Motor neuron (in vitro differentiated cells): ENCODE measurements at places on chromosomes 5 and 9.

DNA sequence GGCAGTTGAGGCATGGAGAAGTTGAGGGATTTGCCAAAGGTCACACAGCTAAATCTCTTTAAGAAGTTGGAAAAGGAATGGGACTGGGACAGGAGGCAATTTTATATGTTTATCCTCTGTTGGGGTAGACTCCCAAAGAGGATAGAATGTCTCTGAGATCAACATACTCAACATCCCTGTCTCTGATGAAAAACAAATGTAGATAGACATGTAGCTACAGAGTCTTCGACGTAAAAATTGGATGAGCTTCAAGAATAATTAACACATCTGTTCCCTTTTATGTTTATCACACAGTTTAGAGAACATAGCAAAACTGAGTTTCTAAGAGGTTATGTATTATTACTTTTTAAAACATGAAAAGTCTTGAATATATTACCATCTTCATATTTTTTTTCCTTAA, 204.6 kb upstream of the CD180 start:
- no peak for ATAC-seq

- no peak for ATAC-seq
Measured at GRCh38 chr5:13771011-13771571, 173.4 kb downstream of the DNAH5 start.

GRCh38 chr5:170151097-170151831, 45.6 kb downstream of the FOXI1 start:
- ATAC-seq, result no peak

DNA sequence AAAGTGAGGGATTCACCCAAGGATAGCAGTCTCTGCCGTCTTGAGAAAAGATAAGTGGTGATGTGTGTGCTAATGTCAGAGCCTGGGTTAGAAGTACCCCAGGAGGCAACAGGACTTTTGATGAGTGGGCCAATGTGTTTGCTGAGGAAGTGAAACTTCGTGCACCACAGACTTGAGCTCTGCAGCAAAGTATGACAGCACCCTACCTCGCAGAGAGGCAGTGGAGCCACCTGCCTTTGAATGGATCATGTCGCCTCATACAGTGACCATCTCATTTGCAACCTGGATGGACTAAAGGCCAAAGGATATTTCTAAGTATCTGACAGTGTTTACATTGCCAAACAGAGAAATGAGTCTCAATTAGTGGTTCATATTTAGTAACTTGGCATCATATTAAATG, 593.9 kb upstream of the GRAMD2B start:
- ATAC-seq, result no peak

DNA sequence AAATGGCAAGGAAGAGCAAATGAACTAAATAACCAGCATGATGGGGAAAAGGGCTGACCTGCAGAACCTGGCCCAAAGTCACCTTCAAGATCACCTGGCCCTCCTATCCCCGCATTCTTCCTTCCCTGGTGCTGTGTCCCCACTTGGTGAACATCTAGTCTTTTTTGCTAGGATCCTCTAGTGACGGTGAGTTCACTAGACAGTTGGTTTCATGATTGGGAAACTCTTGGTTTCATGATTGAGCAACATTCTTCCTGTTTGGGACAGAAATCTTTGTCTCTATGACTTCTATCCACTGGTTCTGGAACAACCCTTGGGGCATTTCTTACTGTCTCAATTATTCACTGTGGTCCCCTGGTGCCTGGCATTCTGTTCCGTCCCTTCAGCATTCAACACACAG, 50.2 kb upstream of the DAB2IP start:
- ATAC-seq, result no peak

DNA sequence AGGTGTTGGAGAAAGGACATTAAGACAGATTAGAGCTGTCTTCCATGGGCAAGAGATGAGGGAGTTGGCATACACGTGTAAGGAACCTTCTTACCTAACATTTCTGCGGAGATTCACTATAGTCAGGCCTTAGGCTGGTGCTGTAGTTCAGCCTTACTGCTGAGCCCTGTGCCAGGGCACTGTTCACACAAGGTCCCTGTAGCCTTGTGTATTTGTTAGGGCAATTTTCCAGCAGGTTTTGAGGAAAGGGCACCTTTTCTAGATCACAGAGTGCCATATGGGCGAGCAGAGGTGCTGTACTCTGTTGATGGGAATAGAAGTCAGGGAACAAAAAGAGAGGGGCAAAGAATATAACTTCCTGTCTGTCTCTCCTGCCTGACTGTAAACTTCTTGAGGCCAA, 15.6 kb downstream of the PALM2AKAP2 start:
- ATAC-seq, result no peak

- ATAC-seq, result no peak
Measured at GRCh38 chr9:128937310-128938165, 9.9 kb downstream of the DOLK start.

GRCh38 chr5:18305288-18305924, 671.1 kb downstream of the TAF11L14 start:
- peak; percentile 50 for ATAC-seq

GRCh38 chr5:115778417-115778816, 38.0 kb downstream of the CDO1 start:
- no peak for ATAC-seq

- peak; percentile 18 for ATAC-seq
Measured at GRCh38 chr5:76404223-76405211, 1.4 kb downstream of the IQGAP2 start.

GRCh38 chr5:118789366-118789765, 199.0 kb downstream of the DTWD2 start:
- no peak for ATAC-seq

GRCh38 chr5:137791387-137791786, 37.2 kb upstream of the HNRNPA0 start:
- ATAC-seq, result no peak

DNA sequence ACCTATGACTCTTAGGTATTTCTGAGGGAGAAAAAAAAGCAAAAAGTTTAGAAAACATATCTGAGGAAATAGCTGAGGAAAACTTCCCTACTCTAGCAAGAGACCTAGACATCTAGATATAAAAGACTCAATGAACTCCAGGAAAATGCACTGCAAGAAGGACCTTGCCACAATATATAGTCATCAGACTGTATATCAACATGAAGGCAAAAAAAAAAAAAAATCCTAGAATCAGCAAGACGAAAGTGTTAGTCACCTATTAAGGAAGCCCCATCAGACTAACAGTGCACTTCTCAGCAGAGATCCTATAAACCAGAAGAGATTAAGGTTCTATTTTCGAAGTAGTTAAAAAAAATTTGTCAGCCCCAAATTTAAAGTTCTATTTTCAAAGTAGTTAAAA, 166.2 kb downstream of the TMEM38B start:
- no peak for ATAC-seq

DNA sequence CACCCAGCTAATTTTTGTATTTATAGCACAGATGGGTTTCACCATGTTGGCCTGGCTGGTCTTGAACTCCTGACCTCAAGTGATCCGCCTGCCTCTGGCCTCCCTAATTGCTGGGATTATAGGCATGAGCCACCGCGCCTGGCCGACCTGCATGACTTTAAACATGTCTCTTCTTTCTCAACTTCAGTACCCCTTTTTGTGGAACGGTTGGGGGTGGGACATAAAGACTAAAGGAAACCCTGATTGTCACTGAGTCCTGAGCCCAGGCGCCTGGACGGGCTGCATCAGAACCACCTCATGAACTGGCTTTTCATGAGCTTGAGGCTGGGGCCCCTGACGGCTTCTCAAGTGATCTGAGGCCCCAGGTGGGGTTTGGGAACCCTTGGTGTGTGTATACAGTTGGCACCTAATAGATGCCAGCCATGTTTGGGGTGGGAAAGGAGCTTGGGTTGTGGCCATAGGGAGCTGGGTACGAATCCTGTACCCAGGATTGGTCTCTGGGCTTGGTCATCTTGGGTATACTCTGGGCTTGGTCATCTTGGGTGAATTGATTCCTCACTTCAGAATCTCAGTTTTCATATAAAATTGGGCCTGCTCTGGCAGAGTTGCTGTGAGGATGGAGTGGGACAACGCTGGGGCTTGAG, 2.2 kb downstream of the GRK6 start:
- ATAC-seq, result no peak

- ATAC-seq, result no peak
Measured at GRCh38 chr5:82058710-82059109, 86.9 kb downstream of the ATG10 start.

DNA sequence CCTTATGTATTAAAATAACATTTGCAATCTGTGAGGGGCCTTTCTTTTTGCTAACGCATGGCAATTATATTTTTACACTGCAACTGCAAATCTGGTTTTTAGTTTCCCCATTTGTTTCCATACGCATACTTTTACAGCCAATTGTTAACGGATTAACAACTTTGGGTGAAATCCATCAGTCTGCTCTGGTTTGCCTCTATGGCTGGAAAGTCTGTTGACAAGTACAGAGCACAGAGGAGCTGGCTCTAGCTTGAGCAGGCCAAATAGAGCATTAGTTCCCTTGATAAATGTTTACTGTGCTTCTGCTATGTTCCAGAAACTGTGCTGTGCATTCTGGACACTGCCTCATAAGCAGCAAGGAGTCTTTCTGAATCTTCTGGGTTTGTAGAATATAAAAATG, 400.4 kb upstream of the KIF2A start:
- ATAC-seq, result no peak

GRCh38 chr9:5617749-5618148, 11.2 kb upstream of the RIC1 start:
- no peak for ATAC-seq

- ATAC-seq, result no peak
Measured at GRCh38 chr5:132841305-132841704, 10.9 kb upstream of the SHROOM1 start.

GRCh38 chr9:104177003-104177611, 83.0 kb downstream of the SMC2 start:
- ATAC-seq, result no peak

- no peak for ATAC-seq
Measured at GRCh38 chr9:81234924-81235610, 454.3 kb downstream of the TLE1 start.

DNA sequence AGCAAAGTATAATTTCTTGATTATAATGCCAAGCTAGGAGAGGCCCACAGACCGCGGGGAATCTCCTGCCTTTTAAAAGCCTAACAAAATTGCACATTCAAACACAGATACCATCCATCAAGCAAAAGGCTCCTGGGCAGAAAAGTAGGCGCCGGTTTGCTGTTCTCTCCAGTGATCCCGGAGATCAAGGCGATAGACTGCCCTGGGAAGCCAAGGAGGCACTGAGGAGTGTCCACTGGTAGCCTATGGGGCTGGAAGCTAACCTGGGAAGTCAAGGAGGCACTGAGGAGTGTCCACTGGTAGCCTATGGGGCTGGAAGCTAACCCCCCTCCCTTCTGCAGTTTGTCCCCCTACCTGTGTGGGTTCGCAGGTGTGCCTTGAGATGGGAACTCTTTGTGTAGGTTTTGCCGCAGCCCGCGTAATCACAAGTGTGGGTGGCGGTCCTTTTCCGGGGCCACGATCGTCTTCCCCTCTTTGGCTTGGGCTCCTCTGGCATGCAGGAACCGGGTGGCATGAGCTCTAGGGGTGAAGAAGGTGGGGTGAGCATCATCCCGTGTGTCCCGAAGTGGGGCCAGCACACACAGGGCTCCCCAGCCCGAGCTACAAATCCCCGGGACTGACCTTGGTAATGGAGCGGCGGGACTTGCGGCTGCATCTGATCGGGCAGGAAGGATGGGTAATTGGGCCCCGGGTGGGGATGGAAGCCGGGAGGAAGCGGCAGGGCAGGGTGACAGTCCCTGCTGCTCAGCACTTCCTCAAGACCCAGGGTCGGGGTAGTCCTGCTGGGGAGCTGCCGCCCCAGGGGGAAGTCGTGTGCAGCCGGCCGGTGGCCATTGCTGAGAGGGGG, 2.7 kb downstream of the KLF4 start:
- ATAC-seq, result no peak

- ATAC-seq, result peak; percentile 32
Measured at GRCh38 chr9:35042081-35042604, 30.3 kb downstream of the VCP start.

- ATAC-seq, result no peak
Measured at GRCh38 chr5:9479990-9480389, 65.9 kb downstream of the SEMA5A start.
